ENCODE measurements at places on chromosomes 3 and 15. TPM values are rescaled to one million over a fixed set of nuclear protein-coding genes. Genes with fewer than 3 reads are reported as not detected.

DNA sequence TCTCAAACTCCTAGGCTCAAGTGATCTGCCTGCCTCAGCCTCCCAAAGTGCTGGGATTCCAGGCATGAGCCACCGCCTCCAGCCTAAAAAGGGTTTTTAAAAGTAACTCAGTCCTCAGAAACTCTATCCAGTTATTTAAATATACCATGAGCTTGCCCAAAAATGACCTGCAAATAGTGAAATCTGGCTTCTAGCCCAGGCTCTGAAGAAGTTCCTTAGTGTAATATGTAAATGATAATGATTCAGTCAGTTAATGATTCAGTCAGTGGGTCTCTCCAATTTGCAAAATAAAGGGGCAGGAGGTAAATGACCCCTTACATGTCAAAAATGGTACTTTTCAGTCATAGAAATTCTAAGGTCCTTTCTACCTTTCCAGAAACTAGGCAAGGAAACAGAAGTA is 28.8 kb downstream of the LRRC2 start:
- H3K4me3 ChIP-seq: no peak overlapping the region
- H3K4me1 ChIP-seq: no peaks in the 10 kb centered on the region
- H3K36me3 ChIP-seq: no peaks in the 10 kb centered on the region

DNA sequence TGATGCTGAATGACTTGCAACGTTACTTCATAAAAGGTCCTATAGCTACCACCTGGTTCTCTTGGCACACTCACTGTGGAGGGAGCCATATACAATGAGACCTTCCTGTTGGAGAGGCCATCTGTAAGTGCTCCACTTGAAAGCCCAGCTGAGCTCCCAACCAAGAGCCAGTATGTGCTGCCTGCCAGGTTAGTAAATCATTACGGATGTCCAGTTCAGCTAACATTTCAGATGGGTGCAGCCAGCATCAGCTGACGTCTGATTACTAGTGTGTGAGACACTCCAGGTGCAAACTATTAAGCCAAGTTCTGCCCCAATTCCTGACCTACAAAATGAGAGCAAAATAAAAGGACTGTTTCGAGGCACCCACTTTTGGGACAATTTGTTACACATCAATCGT is 274.4 kb upstream of the ROBO2 start:
- H3K27ac ChIP-seq: no peak overlapping the region
- no peak overlapping the region for H3K4me3 ChIP-seq
- DNase-seq: no peak

DNA sequence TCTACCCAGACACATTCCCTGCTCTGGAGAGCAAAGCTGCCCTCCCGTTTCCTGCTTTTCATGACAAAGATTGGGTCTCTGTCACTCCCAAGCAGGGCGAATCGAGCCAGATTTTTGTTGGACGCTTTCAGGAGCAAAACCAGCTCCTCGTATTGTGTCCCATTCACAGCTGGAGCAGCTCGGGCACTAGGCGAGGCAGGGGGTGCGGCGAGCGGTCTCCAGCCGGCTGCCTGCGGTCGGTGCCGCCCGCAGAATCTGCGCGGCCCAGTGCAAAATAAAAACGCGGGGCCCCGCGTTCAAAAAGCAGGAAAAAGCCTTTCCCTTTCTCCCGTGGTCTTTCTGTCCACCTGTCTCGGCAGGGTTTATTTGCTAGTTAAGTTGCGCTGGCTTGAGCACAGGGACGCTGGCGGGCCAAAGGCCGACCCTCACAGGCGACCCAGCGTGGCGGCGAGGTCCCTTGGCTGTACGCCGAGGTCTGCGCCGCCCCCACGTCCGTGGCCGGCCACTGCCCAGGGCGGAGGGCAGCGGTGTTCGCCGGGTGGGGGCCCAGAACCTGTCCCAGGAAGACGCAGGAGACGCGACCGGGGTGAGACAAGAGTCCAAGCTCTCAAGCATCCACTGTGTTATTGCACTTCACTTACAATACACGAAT is 71.2 kb downstream of the CYP19A1 start:
- H3K36me3 ChIP-seq: no peaks in the 10 kb centered on the region
- DNase-seq: no peak
- H3K4me1 ChIP-seq: no peaks in the 10 kb centered on the region
- H3K27me3 ChIP-seq: no peaks in the 10 kb centered on the region
- peak overlapping the region; percentile 31 for H3K4me3 ChIP-seq

- no peak overlapping the region for H3K27ac ChIP-seq
- H3K4me3 ChIP-seq: no peak overlapping the region
These were observed 111.9 kb downstream of the ETFA start for GRCh38 chr15:76199106-76200082.

Gene PRSS50
- total RNA-seq: not detected

Data from uterus (tissue), 4 donors.